ENCODE measurements at places on chromosomes 7 and 10.

DNA sequence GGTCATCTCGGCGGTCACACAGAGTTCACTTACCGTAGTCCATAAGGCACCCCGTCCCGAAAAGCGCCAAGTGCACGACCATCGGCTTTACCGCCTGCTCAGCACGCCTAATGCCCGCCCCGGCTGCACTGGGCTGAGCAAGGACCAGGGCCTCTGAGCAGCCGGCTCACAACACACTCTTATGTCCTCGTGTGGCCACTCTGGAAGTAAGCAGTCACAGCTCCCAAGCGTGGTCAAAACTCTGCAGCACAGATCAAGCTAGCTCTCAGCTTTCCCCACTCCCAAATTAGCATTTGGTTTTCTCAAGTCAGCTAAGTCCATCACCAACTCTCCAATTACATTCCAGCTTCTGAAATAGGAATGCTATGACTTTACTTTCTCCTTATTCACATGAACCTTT lies 57.7 kb downstream of the MAD1L1 start:
- peak; percentile 79 for ATAC-seq

DNA sequence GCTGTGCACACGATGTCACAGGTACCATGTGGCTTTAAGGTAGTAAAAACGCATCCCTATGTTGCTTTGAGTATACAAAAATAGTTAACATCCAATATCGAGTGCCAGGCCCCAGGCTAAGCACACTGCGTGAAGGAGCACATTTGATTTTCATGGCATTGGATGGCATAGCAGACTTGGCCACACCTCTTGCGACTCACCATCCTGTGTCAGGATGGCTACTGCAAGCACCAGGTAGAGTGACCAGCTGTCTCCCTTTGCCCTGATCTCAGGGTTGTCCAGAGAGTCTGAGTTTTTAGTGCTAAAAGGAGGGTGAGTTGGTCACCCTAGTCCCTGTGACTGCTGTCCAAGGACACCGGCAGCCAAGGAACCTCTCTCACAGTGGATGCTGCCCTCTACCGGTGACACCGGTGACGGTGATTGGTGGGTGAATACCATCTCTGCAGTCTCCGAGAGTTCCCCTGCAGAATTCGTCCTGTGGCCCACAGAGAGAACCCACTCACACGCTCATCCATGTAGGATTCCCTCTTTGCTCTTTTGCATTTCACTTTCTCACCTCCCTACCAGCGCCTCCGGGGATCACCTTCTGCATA lies 76.1 kb downstream of the BICC1 start:
- ATAC-seq, result no peak

DNA sequence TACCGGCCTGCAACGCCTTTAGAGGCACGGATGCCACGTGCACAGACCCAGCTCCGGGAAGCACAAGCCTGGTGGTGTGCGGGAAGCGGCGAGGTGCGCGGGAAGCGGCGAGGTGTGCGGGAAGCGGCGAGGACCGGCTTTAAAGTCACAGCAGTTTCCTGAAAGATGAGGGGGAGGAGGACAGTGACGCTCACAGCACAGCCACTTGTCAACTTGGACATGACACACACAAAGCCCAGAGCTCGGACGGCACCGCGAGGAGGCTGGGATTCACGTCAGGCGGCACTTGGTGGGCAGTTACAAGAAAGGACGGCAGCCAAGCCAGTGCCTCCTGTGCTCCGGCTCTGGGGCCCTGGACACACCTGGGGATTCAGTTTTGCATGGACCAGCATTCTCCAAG lies 525.9 kb downstream of the DNAJB6 start:
- ATAC-seq, result no peak

GRCh38 chr7:47435889-47436312 lies 146.0 kb downstream of the TNS3 start:
- ATAC-seq, result peak; percentile 94

- no peak for ATAC-seq
These were observed 9.1 kb downstream of the COMTD1 start for GRCh38 chr10:75226656-75227055.
